ENCODE measurements at places on chromosomes 5 and 9.

DNA sequence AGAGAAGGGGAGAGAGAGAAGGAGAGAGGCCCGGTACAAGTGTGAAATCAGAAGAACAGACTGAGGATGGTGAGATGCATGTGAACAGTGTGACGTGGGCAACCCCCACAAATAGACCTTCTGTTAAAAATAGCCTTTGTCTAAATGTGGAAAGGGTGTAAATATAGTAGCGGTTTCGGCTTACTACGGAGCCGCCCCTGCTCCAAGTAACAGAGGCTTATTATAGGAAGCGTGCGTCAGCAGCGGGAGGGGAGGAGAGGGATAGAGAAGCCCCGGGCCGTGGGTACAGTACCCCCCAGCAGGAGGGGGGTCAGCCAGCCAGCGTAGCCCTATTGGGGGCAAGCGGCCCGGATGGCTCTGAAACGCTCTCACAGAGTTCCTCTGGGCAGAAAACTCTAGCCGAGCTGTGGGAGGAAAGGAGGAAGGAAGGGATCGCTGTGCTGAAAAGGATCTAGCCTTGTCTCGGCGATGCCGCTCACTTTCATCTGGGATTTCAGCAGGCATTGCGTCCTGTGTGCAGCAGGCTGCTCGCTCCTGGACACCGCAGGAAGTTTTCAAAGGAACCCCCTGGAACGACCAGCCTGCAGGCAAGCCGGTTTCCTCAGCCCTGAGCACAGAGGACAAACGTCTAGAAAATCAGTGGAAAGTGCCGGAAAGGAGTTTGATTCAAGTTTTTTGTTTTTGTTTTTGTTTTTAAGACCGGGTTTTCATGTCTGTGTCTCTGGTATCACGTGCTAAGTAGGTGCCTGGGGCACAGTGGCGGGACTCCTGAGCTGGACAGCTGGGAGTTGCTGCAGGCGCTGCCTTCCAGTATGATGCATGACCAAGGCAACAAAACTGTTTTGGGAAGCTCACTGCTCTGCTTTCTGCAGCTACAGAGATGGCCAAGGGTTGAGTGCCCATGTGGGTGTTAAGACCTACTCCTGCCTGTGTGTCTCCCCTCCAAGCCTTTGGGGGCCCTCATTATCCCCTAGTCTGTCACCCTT, 146.6 kb downstream of the SEC61B start:
- DNase-seq, result no peak

DNA sequence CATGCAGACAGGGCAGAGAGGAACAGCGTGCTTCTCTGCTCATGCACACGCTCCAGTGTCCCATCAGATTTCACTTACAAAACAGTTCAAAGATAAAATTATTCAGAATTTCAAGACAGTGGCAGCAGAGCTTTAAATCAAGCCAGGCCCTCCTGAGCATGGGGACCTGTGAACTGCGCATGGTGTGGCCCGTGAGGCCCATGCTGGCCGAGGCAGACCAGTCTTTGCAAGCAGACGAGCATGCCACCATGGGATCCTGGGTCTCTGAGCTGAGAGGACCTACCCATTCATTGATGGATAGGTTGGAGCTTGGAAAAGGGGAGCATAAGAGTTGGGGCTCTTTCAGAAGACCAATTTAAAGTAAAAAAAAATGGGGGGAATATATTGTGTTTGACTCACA, 35.0 kb upstream of the SAP30L start:
- DNase-seq, result no peak

- DNase-seq, result no peak
These were observed 445.9 kb downstream of the NTRK2 start for GRCh38 chr9:85115473-85115872.

GRCh38 chr5:199950-200645, 8.8 kb downstream of the LRRC14B start:
- DNase-seq, result no peak

DNA sequence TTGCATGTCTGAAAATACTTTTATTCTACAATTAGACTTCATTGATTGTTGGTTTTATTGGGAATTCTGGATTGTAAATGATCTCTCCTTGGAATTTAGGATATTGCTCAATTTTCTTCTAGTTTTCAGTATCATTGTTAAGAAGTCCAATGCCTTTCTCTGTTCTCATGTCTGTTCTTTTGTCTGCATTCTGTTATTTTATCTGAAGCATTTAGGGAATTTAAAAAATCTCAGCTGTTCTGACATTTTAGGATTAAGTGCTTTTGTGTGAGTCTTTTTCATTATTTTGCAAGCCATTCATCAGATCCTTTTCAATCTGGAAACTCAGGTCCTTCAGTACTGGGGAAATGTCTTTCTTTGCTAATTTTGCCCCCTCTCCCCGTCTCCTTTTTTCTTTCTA, 4.4 kb upstream of the FER start:
- DNase-seq, result no peak

- DNase-seq, result no peak
These were observed 75.4 kb upstream of the MAP3K1 start for GRCh38 chr5:56739990-56740389.

GRCh38 chr5:119323601-119324000, 32.2 kb upstream of the TNFAIP8 start:
- DNase-seq, result no peak

GRCh38 chr5:63125862-63126261, 547.2 kb downstream of the LRRC70 start:
- DNase-seq, result no peak

DNA sequence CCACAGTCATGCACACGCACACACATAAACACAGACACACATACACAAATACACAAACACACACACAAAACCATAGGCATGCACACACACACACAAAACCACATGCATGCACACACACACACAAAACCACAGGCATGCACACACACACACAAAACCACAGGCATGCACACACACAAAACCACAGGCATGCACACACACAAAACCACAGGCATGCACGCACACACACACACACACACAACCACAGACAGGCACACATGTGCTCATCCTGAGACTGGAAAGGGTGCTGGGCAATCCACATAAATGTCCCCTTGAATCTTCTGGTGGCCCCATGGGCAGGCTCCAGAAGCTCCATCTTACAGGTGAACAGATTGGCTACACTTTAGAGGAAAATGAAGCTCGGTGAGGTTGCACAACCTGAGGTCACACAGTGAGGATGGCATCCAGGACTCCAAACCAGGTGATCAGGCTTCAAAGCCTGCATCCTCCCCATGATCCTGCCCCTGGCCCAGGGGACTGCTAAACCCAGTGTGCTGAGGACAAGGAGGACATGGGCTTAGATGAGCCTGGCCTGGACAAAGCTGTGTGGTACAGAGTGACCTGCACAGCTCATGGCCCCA, 144.8 kb downstream of the GADD45G start:
- no peak for DNase-seq

DNA sequence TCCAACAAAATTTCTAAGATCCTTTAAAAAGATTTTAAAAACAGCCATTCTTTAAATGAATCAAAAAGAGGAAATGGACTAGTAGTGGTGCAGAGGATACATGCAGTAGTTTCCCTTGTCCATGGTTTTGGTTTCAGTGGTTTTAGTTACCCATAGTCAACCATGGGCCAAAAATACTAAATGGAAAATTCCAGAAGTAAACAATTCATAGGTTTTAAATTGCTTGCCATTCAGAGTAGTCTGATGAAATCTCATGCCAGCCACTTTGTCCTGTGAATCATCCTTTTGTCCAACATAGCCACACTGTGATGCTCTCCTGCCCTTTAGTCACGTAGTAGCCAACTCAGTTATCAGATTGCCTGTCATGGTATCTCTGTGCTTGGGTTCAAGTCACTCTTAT, 286.1 kb downstream of the ANXA1 start:
- DNase-seq, result no peak

GRCh38 chr9:84072621-84073180, 92.1 kb downstream of the RMI1 start:
- DNase-seq, result no peak

DNA sequence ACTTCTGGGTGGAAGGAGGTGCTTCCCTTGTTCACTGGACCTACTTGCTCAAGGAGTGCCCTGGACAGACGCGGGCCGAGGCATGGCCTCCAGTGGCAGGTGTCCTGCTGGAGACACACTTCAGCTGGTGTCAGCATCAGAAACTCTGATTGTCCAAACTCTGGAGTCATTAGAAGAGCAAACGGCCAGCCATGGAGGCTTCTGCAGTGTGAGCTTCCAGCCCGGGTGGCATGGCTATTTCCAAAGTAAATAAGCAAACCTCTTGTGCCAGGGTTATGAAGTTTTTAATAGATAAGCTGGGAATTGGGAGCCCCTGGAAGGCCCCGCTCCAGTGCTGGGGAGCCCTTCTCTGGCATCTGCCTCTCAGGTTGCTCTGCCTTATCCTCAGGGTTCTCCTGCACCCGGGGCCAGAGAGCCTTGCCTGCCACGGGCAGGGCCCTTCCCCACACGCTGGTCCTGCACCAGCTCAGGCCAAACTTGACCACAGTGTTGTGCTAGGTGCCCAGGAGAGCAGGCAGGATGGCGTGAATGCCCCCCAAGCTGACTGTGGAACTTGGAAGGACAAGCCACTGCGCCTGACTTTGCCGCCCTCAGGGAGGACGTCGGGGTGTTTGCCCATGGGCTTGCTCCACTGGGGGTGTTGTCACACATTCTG, 285.6 kb downstream of the GADD45G start:
- DNase-seq, result no peak

DNA sequence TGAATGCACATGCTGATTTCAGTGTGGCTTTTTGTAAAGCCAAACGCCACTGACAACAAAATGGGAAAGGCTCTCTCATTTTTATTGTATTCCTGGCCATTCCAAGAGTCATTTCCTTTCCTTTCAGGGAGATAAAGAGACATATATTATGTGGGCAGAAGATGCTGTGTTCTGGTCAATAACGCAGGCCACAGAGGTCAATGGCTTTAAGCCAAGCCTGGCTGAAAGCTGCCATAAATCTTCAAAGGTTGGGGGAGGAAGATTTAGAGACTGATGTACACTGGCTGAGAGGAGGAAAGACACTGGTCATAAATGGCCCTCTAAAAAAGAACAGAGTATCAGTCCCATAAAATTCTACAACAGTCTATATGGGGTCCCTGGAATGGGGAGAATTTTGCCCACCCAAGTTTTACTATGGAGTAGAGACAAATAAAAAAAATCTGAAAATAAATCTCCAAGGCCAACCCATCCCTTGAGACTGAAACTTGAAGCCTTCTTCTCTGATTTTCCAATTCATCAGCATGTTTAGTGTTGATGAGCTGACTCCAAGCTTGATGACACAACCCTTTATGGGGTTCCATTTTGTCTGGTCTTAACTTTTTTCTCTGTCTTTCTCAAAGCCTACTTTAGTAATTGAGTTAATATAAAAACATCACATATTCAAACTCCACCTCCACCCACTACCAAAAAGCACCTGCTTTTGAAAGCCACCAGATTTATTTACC, 152.1 kb upstream of the SLC24A2 start:
- no peak for DNase-seq

DNA sequence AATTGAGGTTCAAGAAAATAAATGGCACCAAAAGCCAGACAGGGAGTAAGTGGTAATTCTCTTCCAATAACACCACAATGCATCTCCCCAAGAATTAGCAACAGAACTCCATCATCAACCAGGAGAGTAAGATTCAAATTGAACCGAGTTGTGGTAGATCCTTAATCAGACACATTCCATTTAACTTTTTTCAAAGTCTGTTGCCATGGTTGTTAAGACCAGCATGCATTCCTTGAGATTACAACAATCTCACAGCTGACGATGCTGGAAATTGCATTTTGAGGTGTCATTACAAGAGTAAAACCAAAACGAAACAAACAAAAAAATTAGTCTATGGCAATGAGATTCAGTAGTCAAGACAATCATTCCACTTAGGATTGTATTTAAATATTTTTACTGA, 78.9 kb upstream of the ZNF462 start:
- no peak for DNase-seq

- DNase-seq, result no peak
These were observed 690.2 kb downstream of the NR2F1-AS1 start for GRCh38 chr5:92890841-92891244.

DNA sequence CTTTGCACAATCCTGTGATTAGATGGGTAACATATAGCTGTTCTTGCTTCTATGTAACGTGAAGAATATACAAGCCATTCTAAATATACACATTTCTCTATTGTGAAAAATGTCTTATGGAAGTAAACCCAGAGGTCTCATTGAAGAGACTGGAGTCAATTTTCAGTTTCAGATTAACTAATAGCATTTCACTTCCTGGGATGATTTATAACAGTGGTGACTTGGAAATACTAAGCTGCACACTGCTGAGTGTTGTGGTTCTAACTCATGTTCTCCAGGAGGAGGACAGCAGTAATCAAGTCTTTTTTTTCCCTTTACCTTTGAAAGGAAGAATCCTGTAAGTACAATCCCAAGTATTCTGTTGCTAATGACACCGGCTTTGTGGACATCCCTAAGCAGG, 3.3 kb downstream of the CTSL start:
- no peak for DNase-seq

- DNase-seq, result no peak
These were observed 482 bp downstream of the NFIB start for GRCh38 chr9:14313378-14313940.
